ENCODE measurements at places on chromosomes 3 and 15.

DNA sequence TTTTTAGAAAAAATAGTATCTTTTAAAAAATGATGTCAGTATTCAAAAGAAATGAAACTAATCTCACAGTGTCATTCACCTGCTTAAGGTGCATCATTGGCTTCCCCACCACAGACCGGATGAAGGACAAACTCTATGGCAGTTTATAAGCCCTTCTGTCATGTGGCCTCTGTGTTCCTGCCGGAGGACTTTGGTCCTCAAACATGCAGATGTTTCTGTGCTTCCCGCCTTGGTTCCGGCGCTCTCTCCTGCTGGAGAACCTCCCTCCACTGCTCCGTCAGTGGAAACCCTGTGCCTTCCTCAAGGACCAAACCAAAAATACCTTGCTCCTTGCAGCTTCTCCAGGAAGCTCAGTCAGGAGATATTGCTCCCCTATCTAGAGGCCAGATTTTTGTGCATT, 326.3 kb downstream of the UACA start:
- no peak for DNase-seq

DNA sequence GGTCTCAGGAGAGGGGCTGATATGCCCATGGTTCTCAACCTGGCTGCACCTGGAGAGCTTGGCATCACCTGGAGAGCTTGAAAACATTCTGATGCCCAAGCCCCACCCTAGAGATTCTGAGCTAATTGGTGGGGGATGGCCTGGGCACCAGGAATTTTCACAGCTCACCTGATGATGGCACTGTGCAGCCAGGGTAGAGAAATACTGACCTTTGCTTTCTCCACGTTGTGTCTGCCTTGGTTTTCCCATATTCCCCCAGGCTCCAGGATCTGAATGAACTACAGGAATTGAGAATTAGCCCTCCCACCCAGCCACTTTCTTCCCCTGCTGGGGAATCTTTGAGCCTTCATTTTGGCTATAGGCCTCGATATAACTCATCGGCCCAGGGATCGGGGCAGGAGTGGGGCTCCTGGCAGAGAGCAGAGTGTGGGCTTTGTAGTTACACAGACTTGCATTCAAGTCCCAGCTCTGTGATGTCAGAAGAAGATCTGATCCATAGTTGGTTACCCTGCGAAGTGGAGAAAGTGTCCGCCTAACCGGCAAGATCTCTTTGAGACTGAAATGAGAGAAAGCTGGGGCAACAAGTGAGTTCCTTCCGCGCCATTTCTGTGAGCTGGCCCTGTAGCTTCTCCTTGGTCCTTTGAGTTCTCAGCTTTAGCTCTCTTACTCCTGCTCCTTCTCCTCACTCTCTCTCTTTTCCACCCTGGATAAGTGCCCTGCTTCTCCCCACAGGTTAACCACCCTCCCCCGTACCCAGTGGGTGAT, 33.1 kb upstream of the UBE2Q2 start:
- DNase-seq: no peak

DNA sequence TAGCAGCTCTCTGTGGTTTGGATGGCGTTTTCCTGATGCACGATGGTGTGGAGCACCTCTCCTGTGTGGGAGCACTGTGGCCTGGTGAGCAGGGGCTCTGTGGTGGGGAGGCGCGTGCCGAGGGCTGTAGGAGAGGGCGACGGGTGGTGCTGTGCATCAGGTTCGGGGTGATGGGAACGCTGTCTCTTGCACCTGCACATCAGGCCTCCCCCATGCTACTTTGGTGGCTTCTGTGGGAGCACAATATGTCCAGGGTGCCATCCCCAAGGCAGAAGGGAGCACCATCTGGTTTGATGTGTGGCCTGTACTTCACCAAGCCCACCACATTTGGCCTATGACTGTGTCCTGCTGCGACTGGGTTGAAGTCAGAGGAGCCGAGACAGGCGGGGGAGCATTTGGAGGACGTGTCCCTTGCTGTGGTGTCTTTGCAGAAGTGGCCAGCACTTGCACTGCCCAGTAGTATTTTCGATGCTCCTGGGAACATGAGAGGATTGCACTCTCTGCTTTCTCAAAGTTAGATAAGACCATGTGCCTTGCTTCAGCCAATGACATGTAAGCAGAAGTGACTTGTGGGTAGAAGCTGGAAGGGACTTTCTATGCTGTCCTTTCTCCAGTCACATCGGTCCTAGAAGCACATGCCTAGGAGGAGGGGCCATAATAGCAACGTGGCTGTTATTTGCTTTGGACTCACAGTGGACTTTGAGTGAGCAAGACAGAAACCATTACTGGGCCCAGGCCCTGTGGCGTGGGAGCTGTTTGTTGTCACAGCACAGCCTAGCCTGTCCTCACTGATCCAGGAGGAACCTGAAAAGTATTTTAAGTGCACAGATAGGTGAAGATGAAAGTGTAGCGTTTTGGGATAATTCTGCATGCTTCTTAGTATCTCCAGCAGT, 72.1 kb downstream of the APBA2 start:
- DNase-seq: no peak

GRCh38 chr3:57078344-57078634, 17.8 kb downstream of the SPATA12 start:
- no peak for DNase-seq

DNA sequence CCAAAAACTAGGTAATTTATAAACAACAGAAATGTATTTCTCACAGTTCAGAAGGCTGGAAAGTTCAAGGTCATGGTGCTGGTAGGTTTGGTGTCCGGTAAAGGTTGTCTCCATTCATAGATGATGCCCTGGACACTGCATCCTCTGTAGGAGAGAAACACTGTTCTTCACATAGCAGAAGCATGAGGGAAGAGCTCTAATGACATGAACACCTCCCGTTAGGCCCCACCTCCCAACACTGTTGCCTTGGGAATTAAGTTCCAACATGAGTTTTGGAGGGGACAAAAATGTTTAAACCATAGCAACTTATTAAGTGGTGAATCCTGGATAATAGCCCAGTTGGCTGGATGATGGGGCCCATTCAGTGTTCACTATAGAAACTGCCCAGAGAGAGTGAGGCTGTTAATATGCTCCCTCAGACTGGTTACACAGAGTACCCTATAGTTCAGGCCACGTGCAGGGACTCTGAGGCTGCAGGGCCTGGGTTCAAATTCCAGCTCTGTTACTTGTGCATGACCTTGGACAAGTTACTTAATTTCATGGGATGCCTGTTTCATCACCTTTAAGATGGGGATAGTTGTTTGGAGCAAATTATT, 37.0 kb downstream of the CCNL1 start:
- no peak for DNase-seq

DNA sequence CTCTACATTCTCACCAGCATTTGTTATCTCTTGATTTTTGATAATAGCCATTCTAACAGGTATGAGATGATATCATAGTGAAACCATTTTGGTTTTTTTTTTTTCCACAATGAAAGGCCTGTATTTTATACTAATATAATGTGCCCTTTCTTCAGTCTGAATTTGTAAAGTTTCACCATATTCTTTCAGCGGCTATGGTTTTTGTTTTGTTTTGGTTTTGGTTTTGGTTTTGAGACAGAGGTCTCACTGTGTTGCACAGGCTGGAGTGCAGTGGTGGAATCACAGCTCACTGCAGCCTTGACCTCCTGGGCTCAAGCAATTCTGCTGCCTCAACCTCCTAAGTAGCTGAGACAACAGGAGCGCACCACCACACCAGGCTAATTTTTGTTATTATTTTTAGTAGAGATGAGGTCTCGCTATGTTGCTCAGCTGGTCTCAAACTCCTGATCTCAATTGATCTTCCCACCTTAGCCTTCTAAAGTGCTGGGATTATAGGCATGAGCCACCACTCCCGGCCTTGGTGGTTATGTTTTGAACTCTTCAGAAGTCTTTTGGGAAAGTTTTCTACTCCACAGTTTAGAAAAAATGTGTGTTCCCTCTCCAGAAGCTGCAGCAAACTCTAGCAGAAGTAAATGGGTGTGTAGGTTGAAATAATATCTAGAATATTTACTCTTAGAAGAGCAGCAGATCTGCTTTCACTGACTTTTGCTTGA, 110.2 kb upstream of the UMPS start:
- DNase-seq: no peak

GRCh38 chr3:24650839-24651238, 156.2 kb upstream of the THRB start:
- DNase-seq: no peak

- peak; percentile 84 for DNase-seq
Measured at GRCh38 chr15:88904624-88905327, 8.4 kb downstream of the MFGE8 start.

GRCh38 chr15:88704791-88705768, 66.3 kb downstream of the ISG20 start:
- DNase-seq: no peak

DNA sequence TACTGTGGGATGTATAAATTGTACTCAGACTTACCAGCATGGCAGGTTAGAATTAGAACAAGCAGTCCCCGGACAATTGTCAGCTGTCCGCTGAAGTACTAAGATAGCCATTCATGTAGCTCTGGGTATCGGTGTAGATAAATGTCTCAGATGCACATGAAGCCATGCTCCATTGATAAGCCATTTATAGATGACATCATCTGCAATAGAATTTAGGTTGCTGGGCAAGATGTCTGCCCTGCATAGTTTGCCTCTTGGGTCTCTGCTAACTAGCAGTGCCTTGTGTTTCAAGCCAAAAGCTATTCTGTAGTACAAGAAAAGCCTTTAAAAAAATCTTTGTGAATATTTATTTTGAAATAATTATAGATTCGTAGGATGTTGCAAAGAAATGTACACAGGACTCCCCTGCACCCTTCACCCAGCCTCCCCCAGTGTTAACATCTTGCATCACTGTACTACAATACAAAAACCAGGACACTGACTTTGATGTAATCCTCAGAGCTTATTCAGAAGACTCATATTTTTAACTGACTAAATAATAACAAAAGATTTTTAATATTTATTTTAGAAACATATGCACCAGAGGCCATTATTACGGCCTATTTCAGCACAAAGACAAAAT, 220.6 kb upstream of the THRB start:
- no peak for DNase-seq

GRCh38 chr15:41048397-41048796, 67.7 kb downstream of the INO80 start:
- no peak for DNase-seq

DNA sequence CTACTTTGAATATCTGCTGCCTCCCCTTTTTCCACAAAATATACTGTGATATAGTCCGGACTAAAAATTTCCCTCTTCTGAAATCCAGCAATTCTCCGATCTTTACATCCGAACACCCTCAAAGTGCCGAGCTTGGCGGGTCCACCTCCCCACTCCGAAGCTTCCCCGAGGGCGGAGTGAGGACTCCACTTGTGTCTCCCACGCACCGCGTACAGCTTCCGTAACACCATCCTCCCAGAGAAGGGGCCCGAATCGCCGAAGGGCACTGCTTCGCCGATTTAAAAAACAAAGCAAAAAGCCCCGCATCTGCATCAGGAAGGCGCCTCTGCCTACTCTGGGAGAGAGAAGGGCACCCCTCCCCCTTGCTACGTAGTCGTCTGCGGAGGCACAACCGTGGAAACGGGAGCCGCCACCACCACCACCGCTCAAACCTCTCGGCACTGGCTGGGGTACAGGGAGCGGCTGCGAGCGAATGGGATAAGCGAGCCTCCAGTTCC, 551 bp downstream of the NCBP2 start:
- DNase-seq: peak; percentile 39

- no peak for DNase-seq
Measured at GRCh38 chr15:63870043-63870394, 36.3 kb upstream of the HERC1 start.

DNA sequence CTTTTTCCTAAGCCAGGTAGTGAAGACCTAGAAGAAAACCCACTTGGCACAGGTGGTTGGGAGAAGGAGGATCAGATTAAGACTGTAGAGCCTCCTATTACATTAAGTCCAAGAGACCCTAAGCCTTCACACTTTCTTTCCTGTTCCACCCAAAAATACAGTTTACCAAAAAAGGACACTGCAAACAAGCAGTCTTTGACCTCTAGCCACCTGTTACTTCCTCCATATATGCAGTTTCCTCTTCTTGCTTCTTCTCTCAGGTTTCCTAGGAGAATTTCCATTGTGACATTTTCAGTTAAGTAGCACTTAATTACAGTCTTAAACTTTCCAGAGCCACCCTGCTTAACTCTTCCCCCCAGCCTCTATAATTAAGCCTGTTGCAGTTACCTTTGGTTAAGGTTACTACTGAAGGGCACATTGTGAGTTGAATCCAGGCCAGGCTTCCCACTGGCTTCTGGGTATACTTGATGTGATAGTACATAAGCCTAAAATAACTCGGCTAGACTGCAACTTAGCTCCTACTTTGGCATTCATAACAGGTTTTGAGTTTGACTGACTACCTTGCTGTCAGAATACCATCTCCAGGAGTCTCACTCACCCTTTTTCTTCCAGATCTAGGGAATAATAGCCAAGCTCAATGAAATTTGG, 114.2 kb upstream of the UMPS start:
- DNase-seq: no peak

- DNase-seq: no peak
Measured at GRCh38 chr3:75938921-75939320, 153.6 kb upstream of the ZNF717 start.

- DNase-seq: no peak
Measured at GRCh38 chr3:2915826-2916225, 194.3 kb downstream of the IL5RA start.

DNA sequence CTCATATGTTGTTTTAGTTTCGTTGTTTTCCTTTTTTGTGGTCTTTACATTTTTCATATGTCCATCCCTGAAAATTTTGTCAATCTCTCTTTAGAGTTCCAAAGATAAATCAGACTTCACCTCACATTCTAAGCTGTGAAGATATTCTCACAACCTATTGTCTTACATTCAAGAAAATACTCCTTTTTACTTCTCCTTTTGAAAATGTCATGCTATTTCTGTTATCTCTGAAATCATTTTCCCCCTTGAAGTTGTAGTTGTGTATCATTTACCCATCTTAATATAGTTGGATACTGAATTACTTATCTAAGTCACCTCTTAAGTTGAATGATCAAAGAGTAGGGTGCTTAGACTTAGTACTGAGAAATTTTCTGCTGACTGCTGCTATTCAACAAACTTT, 74.3 kb downstream of the DCUN1D1 start:
- no peak for DNase-seq

GRCh38 chr15:81572190-81572589, 198.2 kb upstream of the TMC3 start:
- DNase-seq: no peak

GRCh38 chr15:57747206-57747896, 40.8 kb downstream of the POLR2M start:
- DNase-seq: no peak

DNA sequence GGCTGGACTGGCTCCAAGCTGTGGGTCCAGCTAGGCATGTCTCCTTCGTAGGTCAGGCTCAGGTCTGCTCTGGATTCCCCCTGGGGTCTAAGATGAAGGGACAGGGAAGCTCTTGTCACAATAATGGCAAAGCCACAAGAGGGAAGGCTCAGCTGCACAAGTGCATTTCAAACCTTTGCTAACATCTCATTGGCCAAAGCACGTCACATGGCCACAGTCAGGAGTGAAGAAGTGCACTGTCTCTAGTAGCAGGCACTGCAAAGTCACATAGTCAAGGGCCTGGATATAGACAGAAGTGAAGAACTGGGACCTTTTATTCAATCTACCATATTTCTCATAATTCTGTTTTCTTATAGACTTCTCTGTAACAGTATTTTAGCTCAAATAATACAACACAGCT, 20.1 kb downstream of the DLEC1 start:
- no peak for DNase-seq

- DNase-seq: no peak
Measured at GRCh38 chr15:65062726-65063125, 5.1 kb downstream of the RASL12 start.

- no peak for DNase-seq
Measured at GRCh38 chr3:177110386-177110785, 86.9 kb downstream of the TBL1XR1 start.

Data from activated gamma-delta T cell treated with anti-CD3 and anti-CD28 coated beads, Interleukin-2, amount 50 U/mL, for 16 hours (primary cell).